Fibroblast of the conjunctiva (primary cell): ENCODE measurements at places on chromosomes 13 and 19.

- DNase-seq, result no peak
Observed at GRCh38 chr19:54040003-54040402, 23.7 kb downstream of the VSTM1 start.

DNA sequence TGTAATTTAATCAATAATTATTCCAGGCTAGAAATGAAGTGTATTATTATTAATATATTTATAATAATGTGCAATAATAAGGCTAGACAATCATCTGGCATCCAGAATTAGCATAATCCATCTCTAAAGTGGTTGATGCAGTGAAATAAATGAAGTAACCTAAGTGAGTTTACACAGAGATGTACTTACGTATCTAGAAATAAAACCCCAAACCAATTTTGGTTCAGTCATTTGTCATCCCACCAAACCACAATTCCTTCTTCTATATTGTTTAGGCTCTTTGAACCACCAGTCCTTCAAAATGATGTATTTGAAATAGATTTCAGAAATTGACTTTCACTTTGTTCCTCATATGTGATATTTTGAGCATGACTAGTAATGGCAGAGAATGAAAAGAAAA is 247.6 kb upstream of the MIR17HG start:
- no peak for DNase-seq

DNA sequence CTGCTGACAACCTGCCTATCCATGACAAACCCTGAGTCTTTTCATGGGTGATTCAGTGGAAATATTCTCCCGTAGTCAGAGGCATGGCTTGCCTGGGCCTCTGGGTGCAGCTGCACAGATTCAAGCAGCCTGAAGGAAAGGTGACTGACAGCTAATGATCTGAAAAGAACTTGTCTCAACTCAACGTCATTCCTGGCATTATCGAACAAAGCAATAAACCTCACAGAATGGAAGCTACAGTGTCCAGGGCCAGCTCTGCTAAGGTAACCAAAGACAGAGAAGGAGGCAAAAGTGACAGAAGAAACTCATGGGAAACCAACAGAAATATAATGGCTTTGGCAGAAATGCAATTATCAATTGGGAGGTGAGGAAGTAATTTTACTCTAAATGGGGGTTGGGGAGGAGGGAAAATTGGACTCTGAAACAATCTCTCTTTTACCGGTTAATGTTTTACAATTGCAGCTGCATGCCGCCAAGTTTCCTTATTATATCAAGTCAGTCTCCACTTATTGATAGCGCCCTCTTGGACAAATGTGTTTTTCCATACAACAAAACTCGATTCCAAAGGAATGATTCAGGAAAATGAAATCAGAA is 12.9 kb downstream of the STARD13 start:
- DNase-seq, result no peak

DNA sequence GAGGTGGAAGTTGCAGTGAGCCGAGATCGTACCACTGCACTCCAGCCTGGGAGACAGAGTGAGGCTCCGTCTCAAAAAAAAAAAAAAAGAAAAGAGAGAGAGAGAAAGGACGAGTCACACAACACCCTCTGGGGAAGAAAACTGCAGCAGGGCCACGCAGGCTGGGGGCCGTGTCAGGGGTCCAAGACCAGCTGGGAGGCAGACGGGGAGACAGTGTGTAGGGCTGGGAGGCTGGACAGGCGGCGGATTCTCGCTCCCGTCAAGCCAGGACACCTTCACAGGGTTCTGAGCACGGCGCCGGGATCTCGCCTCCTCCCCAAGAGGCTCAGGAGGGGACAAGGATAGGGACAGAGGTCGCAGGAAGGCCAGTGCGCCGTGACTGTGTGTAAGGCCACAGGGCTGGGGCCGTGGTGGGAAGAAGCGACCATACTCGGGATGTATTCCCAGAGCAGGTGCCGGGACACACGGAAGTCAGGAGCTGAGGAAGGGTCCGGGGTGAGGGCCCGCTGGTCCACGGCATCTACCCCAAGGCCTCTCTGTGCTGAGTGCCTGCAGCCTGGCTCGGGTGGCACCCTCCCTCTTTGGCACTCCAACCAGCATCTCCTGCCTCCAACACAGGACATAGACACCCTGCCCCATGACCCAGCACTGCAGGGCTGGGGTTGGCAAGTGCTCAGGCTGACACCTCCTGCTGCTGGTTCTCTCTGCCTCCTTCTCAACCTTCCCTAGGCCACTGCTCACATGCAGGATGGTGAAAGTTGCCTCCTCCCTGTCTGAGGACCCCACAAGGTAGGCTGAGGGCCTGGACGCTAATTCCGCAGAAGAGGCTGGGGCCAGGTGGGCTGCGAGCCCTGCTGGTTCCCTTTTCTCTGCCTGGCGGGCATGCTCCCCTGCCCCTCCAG is 21.2 kb downstream of the ZNF787 start:
- DNase-seq, result no peak
